ENCODE measurements at places on chromosomes 1 and 21.

DNA sequence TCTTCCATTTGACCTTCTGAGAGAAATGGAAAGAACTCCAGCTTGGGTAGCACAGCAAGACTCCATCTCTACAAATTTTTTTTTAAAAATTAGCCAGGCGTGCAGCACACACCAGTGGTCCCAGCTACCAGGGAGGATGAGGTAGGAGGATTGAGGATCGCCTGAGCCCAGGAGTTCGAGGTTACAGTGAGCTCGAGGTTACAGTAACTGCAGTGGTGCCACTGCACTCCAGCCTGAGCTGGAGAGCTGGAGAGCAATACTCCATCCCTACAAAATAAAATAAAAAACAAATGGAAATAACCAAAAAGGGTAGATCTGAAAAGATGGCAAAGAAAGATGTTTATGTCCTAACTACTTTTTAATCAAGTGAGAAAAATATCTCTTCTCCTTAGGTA lies 14.5 kb downstream of the POGZ start:
- no peak for DNase-seq

DNA sequence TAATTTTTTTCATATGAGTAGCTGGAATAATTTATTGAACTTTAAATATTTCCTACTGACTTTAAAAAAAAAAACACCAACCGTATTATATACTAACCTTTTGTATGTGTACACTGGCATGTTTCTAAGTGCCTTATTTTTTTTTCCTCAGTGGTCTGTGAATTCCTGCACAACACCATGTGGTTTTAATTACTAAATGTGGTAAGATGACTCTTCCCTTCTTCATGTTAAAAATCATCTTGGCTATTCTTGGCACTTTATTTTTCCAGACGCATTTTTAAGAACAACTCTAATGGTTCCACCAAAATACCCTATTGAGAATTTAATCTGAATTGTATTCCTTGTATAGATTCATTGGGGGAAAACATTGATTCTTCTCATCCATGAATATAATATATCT lies 28.4 kb downstream of the PPP2R5A start:
- DNase-seq, result no peak

- no peak for DNase-seq
Observed at GRCh38 chr1:182955596-182956588, 2.9 kb upstream of the SHCBP1L start.

- DNase-seq, result no peak
Observed at GRCh38 chr1:59498640-59499039, 201.7 kb downstream of the FGGY start.

DNA sequence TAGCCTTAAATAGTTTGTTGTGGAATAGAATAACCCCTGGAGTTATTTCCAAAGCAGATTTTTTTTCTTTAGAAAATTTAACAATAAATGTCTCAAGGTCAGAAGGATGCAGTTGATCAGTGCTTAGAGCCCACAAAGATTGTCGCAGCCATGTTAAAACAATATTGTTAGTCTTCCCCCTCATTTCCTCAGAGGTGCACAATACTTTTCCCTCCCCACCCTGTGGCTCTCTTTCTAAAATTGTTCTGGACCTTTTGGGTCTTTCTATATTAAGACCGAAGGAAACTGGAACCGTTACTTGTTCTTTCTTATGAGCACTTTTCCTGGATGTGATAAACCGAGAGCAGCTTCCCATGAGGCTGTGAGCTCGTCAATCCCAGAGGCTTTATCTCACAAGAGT lies 333.7 kb downstream of the HLX start:
- DNase-seq, result no peak

DNA sequence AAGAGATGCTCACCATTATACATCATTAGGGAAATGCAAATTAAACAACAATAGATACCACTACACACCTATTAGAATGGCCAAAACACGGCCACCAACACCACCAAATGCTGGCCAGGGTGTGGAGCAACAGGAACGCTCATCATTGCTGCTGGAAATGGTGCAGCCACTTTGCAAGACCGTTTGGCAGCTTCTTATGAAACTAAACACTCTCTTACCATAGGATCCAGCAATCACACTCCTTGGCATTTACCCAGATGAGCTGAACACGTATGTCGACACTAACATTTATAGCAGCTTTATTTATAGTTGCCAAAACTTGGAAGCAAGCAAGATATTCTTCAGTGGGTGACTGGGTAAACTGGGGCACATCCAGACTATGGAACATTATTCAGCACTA lies 28.9 kb upstream of the ADARB1 start:
- no peak for DNase-seq

DNA sequence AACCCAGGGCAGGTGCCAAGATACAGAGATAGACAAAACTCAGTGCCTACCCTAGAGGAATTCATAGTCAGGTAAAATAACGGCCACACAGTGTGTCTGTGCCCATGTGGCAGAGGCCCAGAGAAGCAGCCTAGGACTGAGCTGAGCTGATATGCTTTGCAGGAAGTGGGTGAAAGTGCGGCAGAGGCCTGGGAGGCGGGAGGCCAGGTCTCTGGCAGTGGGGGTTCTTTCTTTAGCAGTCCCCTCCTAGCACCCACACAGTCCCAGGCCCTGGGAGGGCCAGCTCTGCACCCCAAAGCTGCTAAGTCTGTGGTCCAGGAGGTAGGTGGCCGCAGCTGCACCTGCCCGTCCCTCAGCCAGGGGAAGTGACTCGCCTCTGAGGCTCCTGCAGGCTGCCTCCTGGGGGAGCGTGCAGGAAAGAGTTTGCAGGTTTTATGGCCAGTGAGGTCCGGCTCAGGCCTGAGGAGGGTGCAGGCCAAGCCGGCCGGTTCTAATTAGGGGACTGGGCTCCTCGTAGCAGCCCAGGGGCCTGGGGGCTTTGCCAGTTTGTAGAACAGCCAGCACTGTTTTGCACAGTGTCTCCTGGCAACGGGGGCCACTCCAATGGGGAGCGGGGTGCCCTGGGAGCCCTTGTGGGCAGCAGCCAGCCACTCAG lies 107.9 kb downstream of the SPSB1 start:
- DNase-seq, result no peak

DNA sequence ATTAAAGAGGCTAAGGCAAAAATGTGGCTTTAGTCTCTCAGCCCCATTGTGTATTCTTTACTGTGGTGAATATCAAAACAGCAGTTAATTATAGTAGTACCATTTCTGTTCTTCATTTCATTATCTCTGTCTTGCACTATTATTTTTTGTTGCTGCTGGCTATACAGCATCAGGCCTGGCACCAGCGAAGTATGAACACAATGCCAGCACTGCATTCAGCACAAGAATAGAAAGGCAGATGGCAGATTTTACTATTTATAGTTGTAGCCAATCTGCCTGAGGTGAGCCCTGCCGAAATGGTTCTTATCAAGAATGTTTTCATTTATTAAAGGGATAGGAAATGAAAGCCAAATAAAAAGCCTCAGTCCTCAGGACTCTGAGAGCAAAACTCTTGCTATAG lies 72.1 kb downstream of the GPR52 start:
- DNase-seq, result no peak

DNA sequence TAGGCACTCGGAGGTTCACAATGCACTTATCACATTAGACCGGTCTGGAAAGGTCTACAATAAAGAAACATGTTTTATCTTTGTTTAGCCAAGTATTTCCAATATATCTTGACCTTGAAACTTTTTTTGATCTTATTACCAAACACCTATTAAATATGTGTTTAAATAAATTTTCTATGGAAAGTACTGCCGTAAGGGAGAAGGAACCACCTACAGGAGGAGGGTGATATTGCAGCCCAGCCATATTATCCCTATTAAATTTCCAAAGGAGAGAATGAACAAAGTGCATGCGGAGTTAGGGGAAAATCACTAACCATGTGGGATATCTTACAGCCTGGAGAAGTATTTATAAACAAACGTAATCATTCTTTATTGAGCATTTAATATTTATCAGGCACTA lies 14.5 kb downstream of the BRINP2 start:
- no peak for DNase-seq

GRCh38 chr1:28035420-28035819 lies 53.0 kb downstream of the EYA3 start:
- no peak for DNase-seq

- DNase-seq, result no peak
Observed at GRCh38 chr1:115567431-115567830, 74.3 kb upstream of the VANGL1 start.

GRCh38 chr1:174077749-174078490 lies 55.8 kb upstream of the RC3H1 start:
- DNase-seq, result no peak

DNA sequence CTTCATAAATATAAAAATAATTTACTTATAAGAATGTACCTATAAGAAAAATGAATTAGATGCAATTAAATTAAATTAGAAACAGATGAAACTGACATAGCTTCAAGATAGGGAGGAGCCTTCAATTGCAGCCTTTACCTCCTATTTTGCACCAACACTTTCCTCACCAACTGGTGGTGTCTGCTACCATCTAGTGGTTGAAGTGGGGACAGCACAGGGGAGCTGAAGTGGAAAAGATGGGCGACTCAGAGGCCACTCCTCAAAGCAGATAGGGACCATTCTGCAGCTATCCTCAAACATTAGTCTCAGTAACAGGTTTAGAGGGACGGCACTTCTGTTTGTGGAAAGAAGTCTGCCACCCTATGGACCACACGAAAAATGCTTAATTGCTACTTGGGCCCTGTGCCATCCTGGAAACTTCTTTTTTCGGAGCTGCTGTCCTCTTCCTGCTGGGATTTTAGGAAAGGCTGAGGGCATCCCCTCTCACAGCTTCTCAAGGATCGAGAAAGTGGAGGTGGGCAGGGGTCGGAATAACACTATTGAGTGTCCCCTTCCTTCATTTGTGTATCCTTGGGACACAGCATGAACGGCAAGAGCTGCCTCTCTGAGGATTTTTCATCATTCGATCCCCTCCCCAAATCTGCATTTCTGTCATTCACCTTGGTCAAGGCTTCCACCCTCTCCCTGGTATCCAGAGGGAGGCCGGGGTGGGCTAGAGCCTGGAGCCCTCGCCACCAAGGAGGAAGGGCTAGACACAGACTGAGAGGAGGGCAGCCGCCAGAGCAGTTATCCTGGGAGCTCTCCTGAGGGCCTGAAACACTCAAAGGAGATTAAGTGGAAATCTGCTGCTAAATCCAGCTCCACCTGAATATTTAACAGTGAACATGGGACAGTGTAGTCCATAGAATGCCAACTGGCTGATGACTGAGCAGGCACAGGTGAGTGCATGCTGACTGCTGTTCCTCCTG lies 9.6 kb downstream of the PROK1 start:
- peak; percentile 80 for DNase-seq

GRCh38 chr1:160641323-160642280 lies 5.2 kb downstream of the SLAMF1 start:
- no peak for DNase-seq

- no peak for DNase-seq
Observed at GRCh38 chr1:197415221-197415620, 147.2 kb downstream of the CRB1 start.

GRCh38 chr21:21915816-21916215 lies 917.6 kb downstream of the NCAM2 start:
- DNase-seq, result no peak

GRCh38 chr1:52636721-52637695 lies 4.0 kb downstream of the SHISAL2A start:
- no peak for DNase-seq

- DNase-seq, result no peak
Observed at GRCh38 chr1:226943156-226943555, 3.1 kb downstream of the COQ8A start.

GRCh38 chr1:177278626-177279390 lies 108.0 kb downstream of the BRINP2 start:
- no peak for DNase-seq

- no peak for DNase-seq
Observed at GRCh38 chr1:204258213-204259115, 44.7 kb upstream of the GOLT1A start.

DNA sequence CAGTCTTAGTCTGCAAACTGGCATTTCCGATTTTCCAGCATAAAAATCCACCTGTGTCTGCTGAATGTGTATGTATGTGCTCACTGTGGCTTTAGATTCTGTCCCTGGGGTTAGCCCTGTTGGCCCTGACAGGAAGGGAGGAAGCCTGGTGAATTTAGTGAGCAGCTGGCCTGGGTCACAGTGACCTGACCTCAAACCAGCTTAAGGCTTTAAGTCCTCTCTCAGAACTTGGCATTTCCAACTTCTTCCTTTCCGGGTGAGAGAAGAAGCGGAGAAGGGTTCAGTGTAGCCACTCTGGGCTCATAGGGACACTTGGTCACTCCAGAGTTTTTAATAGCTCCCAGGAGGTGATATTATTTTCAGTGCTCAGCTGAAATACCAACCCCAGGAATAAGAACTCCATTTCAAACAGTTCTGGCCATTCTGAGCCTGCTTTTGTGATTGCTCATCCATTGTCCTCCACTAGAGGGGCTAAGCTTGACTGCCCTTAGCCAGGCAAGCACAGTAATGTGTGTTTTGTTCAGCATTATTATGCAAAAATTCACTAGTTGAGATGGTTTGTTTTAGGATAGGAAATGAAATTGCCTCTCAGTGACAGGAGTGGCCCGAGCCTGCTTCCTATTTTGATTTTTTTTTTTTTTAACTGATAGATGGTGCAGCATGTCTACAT lies 2.5 kb upstream of the OLFML3 start:
- no peak for DNase-seq

GRCh38 chr1:21775550-21775914 lies 7.4 kb downstream of the USP48 start:
- DNase-seq, result no peak

DNA sequence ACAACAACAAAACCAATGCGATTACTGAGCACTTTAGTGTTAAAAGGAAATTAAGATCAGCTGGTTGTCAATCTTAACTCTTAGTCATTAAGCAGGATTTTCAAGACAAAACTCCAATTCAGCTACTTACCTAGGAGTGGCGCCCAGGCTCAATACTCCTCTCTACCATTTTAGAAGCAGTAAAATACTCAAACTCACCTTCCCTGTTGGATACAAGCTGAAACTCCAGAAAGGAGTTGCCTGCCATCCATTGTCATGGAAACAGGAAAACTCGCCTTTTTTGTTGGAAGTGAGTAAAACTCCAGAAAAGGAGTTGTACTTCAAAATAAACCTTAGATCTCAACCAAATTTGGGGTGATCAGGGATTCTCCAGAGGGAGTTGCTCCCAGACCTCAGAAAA lies 127.0 kb upstream of the F3 start:
- no peak for DNase-seq

- DNase-seq, result no peak
Observed at GRCh38 chr1:219075121-219075879, 98.4 kb upstream of the LYPLAL1 start.

DNA sequence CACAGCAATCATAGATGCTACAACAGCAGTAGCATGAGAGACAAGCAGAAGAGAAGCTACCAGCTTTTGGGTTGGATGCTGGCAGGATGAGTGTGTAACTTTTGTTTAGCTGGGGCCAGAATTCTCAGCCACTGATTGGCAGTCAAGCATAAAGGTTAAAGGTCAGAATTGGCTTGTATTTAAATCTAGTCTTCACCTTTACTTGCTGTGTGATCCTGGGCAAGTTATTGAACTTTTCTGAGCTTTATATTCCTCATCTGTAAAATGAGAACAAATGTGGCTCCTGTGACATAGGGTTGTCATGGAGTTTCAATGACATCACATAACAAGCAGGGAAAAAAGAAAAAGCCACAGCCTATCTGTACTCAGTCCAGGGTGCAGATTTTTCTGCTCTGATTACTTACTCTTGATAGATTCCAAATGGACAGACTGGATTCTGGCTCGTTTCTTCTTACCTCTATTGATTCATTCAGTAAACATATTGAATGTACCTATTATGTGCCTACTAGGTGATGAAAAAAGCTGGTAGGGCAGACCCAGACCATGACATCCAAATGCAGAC lies 2.8 kb upstream of the AZIN2 start:
- DNase-seq, result no peak

- no peak for DNase-seq
Observed at GRCh38 chr1:234863551-234863971, 253.6 kb upstream of the IRF2BP2 start.
